ENCODE measurements at places on chromosomes 7 and 10.

GRCh38 chr10:129402459-129402858 is 64.6 kb upstream of the MGMT start:
- no peak for DNase-seq
- no peaks in the 10 kb centered on the region for H3K4me1 ChIP-seq

DNA sequence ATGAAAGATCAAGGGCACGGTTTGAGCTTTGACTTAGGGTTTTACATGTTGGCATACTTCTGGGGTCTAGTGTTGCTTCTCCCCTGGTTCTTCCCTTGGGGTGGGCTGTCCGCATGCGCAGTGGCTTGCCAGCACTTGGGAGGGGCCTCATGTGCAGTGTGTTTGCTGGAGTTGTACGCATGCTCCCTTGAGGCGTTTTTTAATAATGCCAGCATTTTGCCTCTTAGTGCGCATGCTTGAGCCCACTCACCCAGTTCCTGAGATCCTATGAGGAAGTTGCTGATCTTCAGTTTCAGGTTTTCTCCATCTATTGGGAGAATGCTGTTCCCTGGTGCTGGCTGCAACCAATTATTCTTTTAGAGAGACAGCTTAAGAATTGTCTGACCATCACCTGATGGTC is 113.4 kb upstream of the GPR141 start:
- H3K4me3 ChIP-seq: no peak overlapping the region
- H3K27me3 ChIP-seq: no peaks in the 10 kb centered on the region
- H3K36me3 ChIP-seq: no peaks in the 10 kb centered on the region

- no peak overlapping the region for H3K4me3 ChIP-seq
- no peaks in the 10 kb centered on the region for H3K4me1 ChIP-seq
- no peak for DNase-seq
- no peaks in the 10 kb centered on the region for H3K27me3 ChIP-seq
- H3K27ac ChIP-seq: no peak overlapping the region
Observed at GRCh38 chr7:29045258-29046086, 87.3 kb upstream of the TRIL start.

GRCh38 chr7:140883378-140883777 is 41.4 kb downstream of the BRAF start:
- no peaks in the 10 kb centered on the region for H3K4me1 ChIP-seq
- no peak overlapping the region for H3K4me3 ChIP-seq
- DNase-seq: no peak
- H3K36me3 ChIP-seq: no peaks in the 10 kb centered on the region
- no peaks in the 10 kb centered on the region for H3K27me3 ChIP-seq

GRCh38 chr10:34291466-34292193 is 523.5 kb downstream of the PARD3 start:
- H3K27me3 ChIP-seq: no peaks in the 10 kb centered on the region
- H3K4me3 ChIP-seq: no peak overlapping the region
- no peak overlapping the region for H3K27ac ChIP-seq
- no peak for DNase-seq
- no peaks in the 10 kb centered on the region for H3K4me1 ChIP-seq

DNA sequence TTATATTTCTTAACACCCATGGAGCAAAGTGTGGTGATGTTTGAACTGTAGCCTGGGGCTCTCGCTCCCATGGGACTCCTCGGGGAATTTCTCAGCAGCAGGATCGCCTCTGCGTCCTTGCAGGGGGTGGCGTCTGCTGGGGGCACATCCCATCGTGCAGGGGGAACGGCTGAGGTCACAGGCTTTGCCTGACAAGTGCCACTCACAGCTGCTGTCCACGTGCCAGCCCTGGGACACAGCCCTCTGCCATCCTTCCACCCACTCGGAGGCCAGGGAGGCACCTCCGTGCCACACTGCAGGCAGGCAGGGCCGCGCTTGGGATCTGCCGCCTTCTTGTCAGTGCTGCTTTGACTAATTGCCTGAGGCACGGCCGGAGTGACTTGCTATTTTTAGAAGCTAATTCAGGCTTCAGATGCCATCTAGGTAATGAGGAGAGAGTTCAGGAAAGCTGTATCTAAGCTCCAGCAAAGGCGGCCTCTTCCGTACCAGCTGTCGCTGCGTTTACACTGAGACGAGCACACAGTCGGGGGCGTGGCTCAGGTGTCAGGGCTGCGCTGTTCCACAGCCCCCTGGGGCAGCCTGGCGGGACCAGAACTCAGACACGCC is 45.7 kb downstream of the PITRM1 start:
- no peaks in the 10 kb centered on the region for H3K27me3 ChIP-seq
- H3K36me3 ChIP-seq: no peaks in the 10 kb centered on the region
- no peak for DNase-seq

DNA sequence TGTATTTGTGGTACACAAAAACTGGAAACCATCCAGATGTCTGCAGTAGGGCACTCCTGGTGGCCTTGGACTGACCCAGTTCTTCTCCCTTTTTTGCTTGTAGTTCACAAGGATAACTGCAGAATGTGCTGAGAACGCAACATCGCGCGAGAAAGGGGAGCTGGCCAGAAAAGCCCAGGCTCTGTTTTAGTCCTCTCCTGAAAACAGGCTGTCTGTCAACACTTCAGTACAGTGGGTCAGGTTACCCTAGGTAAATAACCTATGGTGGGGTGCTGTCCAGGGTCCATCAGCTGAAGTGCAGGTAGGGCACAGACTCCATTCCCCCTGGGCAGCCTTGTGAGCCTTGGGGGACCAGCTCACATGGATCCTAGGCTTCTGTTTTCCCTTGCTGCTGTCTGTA is 495.8 kb downstream of the MDFIC start:
- H3K27me3 ChIP-seq: no peaks in the 10 kb centered on the region
- no peaks in the 10 kb centered on the region for H3K36me3 ChIP-seq
- no peak overlapping the region for H3K4me3 ChIP-seq

GRCh38 chr10:99731306-99732032 is 458 bp downstream of the COX15 start:
- peak overlapping the region; percentile 85 for H3K27ac ChIP-seq
- no peaks in the 10 kb centered on the region for H3K4me1 ChIP-seq
- no peaks in the 10 kb centered on the region for H3K27me3 ChIP-seq
- no peaks in the 10 kb centered on the region for H3K36me3 ChIP-seq
- no peak for DNase-seq

GRCh38 chr10:16518822-16519221 is 2.9 kb downstream of the C1QL3 start:
- no peak overlapping the region for H3K27ac ChIP-seq
- H3K4me3 ChIP-seq: no peak overlapping the region
- H3K4me1 ChIP-seq: peaks cover 15% of the 10 kb centered on the region

DNA sequence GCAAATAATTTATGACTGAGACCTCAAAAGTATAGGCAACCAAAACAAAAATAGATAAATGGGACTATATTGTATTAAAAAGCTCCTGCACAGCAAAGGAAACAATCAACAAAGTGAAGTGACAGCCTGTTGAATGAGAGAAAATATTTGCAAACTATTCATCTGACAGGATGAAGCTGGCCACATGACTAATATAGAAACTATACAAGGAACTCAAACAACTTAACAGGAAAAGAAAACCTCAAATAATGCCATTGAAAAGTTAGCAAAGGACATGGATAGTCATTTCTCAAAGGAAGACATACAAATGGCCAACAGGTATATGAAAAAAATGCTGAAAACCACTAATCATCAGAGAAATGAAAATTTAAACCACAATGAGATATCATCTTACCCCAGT is 245.1 kb downstream of the STK31 start:
- H3K4me3 ChIP-seq: no peak overlapping the region
- no peak for DNase-seq
- no peaks in the 10 kb centered on the region for H3K4me1 ChIP-seq
- no peak overlapping the region for H3K27ac ChIP-seq
- H3K36me3 ChIP-seq: no peaks in the 10 kb centered on the region
